Stimulated activated CD8-positive, alpha-beta memory T cell treated with anti-CD3 and anti-CD28 coated beads, Interleukin-4, amount 100 ng/mL, for 1 hour (primary cell): ENCODE measurements at places on chromosomes 6 and 20.

DNA sequence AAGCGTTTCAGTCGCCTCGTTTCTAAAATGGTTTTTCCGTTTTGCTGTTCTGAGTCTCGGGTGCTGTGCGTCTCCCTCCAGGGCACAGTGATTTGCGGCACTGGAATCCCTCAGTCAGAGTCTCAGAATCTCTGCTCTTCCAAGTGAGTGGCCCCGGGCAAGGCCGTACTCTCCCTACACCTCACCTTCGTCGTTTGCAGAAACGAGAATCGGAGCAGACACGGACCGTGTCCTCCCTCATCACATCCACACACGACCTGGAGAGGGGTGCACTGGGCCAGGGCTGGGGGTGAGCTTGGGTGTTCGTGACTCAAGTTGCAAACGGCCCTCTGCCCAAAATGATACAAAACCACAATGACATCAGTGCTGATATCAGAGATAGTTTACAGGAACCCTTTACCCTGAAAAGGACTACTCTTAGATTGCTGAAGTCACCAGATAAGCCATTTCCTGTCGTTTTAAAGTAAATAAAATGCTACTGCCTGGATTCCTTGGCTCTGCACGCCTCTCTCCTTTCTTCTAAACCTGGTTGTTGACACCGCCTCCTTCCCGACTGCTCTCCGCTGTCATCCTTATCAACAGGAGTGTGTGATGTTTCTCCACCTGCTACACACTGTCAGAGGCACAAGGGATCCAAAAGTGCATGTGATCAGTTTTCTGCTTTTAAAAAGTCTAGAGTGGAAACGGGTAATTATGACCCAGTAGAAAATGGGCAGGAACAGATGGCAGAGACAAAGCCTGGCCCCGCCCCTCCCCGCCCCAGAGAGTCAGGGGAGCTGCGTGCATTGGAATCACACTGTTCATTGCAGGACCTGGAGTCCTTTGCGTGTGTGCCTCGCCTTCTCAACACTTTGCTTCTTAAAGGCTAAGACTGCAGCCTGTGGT, 38.4 kb downstream of the KIF25 start:
- no peak for DNase-seq

DNA sequence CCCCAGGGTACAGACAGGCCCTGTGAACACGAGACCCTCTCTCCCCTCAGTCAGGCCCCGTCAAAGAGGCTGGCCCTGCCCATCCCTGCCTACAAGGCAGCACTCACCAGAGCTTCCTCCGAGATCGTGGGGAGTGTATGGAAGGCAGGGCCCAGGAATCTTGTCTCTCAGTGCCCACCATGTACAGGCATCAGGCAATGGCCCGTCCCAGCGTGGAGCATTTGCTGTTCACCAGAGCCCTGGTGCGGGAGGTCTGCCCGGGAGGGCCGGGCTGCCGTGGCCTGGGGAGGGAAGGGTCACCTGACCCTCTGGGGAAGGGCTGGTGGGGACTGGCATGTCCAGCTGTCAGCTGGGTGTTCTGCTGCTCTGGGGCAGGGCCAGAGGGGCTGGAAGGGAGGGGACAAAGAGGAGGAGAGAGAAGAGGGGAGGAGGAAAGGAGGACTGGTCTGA, at the start of gene IP6K3:
Gene IP6K3 (minus strand): TSS at position 255 of the 450 bp plus-strand sequence. CDS start 11,429 bp downstream, outside the sequence.
- DNase-seq: no peak

- DNase-seq: no peak
These were observed 335.4 kb upstream of the ID4 start for GRCh38 chr6:19501737-19502245.

GRCh38 chr6:3405679-3406078, 51.2 kb downstream of the SLC22A23 start:
- no peak for DNase-seq

DNA sequence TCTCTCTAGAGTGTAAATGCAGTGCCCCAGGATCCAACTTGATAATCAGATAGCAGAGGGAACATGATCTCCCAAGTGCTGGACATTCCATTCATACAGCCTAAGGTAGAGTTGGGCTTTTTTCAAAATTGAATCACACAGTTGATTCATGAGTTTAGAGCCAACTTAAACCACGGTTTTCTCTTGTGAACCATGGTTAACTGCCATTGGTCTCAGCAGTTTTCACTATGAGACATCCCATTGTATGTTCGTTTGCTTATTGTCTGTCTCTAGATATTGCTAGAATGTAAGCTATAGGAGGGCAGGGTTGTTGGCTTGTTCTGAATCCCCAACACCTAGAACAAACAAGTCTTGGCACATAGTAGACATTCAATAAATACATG, 37.2 kb upstream of the TAF8 start:
- no peak for DNase-seq

GRCh38 chr20:48207505-48207904, 422.2 kb upstream of the SULF2 start:
- no peak for DNase-seq

- DNase-seq: no peak
These were observed 662 bp upstream of the CCR6 start for GRCh38 chr6:167122041-167122826.

DNA sequence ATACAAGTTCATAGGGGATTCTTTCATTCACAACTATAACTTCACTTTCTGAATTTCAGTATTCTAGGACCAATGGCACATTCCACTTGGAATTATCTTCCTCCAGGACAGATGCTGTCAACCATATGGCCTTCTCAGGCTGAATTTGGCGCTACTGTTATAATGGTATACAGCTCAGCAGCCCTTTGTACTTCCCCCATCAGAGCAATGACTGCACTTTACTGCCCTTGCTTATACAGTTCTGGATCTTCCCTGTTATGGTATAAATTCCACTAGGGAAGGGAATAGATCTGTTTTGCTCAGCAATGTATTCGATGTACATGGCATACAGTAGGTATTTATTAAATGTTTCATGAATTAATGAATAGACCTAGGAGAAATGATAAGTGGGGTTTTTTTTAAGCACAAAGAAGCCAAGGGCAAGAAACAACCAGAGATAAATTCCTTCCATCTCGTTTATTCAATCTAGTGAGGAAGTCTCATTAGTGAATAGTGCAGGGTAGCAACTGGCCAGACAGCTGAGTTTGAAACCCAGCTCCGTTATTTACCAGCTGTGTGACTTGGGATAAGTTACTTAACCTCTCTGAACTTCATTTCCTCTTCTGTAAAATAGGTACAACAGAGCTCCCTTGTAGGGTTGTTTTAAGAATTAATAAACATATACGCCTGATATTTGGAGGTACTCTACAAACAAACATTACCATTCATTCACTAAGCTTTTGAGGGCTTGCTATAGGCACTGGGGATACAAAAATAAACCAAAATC, 97.1 kb upstream of the PRDM1 start:
- DNase-seq: no peak

- DNase-seq: no peak
These were observed 748.4 kb upstream of the CHD6 start for GRCh38 chr20:42366626-42367025.

GRCh38 chr6:113884011-113884410, 26.9 kb downstream of the MARCKS start:
- DNase-seq: no peak

GRCh38 chr6:168479421-168479820, 38.4 kb downstream of the SMOC2 start:
- DNase-seq: no peak

DNA sequence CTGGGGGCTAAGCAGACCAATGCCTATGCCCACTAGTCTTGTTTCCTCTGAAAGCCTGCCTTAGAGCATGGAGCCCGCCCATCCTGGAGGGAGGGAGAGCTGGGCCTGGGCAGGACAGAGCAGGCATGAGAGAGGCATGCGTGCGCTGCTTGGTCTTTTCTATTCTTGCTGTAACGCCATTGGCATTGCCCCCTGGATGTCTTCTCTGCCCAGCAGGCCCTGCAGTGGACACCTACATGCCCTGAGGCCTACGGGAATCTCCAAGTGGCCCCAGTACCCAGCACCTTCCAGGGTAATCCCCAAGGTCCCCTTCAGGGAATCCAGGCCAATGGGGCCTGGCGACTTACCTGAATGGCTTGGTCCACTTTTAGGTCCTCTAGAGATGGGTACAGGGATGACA, 8.9 kb downstream of the SDCBP2 start:
- DNase-seq: no peak

DNA sequence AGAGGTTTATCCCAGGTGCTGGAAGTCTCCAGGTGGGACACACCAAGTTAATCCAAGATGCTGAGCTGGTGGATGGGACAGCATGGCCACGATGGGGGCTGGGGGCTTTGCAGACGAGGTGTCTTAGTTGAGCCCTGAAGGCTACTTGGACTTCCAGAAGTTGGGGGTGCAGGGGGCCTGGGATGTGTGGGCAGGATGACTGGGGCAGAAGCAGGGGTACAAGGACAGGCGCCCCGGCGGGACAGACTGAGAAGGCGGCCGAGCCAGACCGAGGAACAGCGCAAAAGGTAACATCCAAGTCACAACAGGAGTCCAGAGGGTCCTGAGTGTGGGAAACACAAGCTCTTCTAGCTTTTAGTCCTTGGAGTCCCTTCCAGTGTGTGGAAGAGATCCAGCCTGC, 23.8 kb downstream of the RAMACL start:
- no peak for DNase-seq

DNA sequence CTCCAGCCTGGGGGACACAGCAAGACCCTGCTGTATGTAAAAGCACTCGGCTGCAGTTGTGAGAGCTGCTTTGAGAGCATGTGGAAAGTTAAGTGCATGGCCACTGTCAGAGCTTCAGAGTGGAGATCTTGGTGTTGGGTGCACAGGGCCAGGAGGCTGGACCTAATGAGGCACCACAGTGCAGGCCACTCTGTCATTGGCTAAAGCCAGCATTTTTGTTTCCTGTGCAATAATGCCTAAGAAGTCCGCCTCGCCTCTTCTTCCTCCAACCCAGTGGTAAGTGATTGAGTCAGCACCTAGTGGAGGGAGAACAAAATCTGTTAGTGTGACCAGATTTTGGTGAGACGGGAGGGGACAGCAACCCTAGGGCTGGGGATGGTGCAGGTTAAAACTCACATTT, 60.6 kb downstream of the SSR1 start:
- no peak for DNase-seq

- no peak for DNase-seq
These were observed 7.1 kb downstream of the SPINT3 start for GRCh38 chr20:45508068-45508886.

DNA sequence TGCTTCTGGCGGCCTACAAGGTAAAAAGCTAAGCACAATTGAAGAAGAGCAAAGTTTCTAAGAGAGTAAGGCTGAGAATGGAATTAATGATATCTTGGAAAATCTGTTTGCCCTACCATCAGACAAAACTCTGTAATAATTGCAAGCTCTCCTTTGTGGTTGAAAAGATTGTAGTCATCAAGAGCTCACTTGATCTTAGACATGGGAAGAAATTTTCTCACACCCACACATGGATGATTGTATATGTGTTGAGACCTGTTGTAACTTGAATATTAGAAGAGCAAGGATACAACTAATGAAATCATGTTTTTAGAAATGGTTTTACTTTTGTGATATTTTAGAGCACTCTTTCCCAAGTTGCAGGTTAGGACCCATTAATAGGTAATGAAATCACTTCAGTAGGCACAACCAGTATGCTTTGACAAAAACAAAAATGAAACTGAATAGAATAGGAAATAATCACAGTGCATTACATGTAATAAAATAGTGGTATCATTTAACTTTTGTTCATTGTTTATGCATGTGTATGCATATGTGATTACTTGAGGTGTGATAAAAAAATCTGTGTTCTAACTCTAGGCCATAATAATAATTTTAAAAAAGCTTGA, 14.0 kb downstream of the DCBLD1 start:
- DNase-seq: no peak

- no peak for DNase-seq
These were observed 118.7 kb downstream of the SYNDIG1 start for GRCh38 chr20:24588047-24588635.

DNA sequence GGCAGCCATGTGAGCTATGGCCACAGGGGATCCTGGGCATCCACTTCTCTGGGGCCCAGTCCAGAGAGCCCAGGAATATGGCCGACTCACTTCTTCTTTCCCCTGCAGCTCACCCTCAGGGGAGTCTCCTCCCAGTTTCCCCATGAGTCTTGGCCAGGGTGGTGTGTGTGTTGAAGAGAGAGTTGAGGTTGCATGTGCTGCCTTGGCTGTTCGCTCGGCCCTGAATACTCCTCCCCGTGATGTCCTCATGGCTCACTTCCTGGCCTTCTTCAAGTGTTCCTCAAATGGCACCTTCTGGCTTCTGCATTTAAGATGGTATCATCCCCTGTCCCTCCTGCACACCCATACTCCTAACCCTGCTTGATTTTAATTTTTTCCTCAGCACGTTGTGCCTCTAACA, 3.2 kb upstream of the TREML1 start:
- no peak for DNase-seq

DNA sequence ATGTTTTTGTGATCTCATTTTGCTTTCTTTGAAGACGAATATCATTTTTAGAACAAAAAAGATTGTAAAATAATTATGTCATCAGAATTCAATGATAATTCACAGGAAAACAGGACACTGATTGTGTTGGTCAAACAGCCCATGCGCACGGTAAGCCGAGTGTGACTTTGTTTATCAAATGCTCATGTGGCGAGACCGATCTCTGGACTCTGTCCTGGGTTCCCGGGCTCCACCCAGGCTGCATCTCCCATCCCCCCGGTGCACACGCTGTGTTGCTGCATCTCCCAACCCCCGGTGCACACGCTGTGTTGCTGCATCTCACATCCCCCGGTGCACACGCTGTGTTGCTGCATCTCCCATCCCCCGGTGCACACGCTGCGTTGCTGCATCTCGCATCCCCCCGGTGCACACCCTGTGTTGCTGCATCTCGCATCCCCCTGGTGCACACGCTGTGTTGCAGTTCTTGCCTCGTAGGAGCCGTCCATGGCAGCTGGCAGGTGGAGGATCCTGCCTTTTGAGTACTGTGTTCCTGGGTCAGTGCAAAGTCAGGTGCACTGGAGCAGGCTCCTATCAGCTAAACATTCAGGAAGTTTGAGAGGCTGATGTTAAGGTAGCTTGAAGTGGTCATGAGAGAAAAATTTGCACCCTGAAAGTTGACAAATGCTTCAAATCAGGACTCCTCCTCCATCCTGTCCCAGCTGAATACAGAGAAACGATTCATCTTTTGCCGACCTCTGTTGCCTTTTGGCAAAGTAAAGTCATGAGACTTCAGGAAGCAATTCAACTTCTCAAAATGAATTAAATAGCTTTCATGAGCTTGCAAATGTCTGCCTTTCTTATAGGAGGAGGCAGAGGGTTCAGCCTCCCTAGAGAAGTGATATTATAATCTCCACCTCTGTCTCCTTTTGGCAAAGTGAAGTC, 77.1 kb upstream of the FRMD1 start:
- no peak for DNase-seq

DNA sequence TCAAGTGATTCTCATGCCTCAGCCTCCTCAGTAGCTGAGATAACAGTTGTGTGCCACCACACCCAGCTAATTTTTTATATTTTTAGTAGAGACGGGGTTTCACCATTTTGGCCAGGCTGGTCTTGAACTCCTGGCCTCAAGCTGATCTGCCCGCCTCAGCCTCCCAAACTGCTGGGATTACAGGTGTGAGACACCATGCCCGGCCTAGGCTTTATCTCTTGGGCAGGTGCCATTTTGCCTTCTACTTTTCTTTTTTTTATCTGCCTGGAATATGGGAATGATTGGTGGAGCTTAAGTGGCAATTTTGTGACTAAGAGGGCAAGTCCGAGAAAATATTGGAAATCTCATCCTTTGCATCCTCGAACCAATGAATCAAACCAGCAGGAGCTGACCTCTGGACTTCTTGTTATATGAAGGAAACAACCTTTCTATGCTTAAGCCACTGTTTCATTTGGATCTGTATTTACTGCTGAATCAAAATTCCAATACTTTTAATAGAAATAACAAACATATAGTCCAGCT, 128.9 kb upstream of the ZNF217 start:
- no peak for DNase-seq

GRCh38 chr20:53622247-53623133, 28.9 kb upstream of the ZNF217 start:
- no peak for DNase-seq

- DNase-seq: no peak
These were observed 885 bp downstream of the NTSR1 start for GRCh38 chr20:62709537-62709905.
